Fibroblast of the aortic adventitia (primary cell): ENCODE measurements at places on chromosomes 12 and 14. TPM values are rescaled to one million over a fixed set of nuclear protein-coding genes. Genes with fewer than 3 reads are reported as not detected.

TESPA1 gene
- not detected in 2 replicates for total RNA-seq

TCL1B gene
- 0.98 TPM in 1 of 2 replicates, not detected in the other for total RNA-seq

PITPNM2 gene
- total RNA-seq, result 4.1 and 6.6 TPM in 2 replicates

GDF3 gene
- total RNA-seq, result not detected in 2 replicates

MYL2 gene
- total RNA-seq, result not detected in 2 replicates

BBS10 gene
- 4.3 and 21.3 TPM in 2 replicates for total RNA-seq

BTG1 gene
- 10.5 and 16.8 TPM in 2 replicates for total RNA-seq

SLC5A8 gene
- total RNA-seq, result not detected in 2 replicates

SLC25A47 gene
- total RNA-seq, result not detected in 2 replicates

TEDC1 gene
- total RNA-seq, result 8.7 and 12.6 TPM in 2 replicates

KRT72 gene
- total RNA-seq, result not detected in 2 replicates

ACACB gene
- total RNA-seq, result 14.7 and 31.2 TPM in 2 replicates
